CD4-positive, alpha-beta T cell treated with Interleukin-12 subunit alpha and Interleukin-12 subunit beta, for 1 hour (primary cell): ENCODE measurements at places on chromosomes 2 and 18.

DNA sequence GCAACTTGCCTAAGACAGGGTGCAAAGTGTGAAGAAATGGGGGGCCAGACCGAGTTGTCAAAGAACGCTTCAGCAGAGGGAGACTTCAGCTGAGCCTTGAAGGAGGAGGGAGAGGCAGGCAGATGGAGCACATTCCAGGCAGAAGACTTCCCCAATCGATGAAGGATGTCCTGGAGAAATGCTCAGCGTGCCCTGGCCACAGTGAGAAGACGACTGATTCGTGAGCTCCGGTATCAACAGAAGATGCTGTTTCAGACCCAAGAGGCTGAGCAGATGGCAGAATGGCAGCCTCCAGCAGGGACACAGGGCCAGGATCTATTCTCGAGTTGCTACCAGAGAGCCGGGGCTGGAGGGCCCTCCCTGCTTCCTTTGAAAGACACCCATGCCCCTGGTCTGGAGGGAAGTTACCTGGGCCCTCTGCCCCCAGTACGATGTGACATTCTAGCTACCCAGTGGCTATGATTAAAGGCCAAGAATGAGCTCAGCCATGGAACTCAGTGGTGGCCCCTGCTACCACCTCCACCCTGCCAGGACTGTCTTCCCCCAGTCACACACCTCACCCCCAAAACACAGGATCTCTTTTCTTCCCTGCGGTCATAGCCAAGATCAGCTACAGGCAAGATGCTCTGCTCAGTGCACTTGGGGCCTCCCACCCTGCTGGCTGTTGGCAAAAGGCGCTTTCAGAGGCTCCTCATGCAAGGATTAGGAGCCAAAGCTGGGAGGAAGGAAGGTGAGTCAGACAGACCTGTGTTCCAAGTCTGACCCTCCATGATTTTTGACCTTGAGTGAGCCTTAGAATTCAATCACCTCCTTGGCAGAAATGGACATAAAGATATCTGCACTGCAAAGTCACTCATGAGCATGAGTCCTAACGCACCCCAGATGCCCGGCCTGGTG is 84.3 kb downstream of the TFCP2L1 start:
- DNase-seq: no peak

DNA sequence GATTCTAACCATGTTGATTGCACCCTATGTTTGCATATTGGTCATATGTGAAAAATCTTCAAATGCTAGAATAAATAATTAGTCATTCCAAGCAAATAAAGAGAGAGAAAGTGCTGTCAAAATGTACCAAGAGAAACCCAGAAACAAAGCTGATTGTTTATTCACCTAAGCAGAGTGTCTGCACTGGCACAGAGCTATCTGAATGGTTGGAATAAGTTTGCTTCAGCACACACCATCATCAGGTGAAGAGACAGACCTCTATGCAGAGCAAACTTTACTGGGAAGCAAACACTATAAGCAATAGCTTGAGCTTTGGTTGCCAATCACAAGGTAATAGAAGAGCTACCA is 25.4 kb downstream of the DSG4 start:
- no peak for DNase-seq

GRCh38 chr2:58098254-58099095 is 51.9 kb downstream of the VRK2 start:
- no peak for DNase-seq

GRCh38 chr2:228016402-228016801 is 145.0 kb downstream of the DAW1 start:
- no peak for DNase-seq

DNA sequence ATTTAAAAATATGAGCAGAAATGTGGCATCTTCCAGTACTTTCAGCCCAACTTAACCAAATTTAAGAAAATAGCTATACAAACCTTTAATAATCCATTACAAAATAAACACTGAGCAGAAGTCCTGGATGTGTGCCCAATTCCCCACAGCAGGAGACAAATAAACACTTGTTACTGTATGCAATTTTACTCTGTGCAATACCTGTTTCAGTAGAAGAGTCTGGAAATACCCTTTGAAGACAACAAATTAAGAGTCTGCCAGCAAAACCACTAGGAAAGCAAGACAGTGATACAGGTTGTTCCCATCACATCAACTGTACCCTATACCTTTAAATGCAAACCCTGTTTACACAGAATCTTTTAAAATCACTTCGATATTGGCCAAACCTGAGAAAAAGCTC is 41.4 kb upstream of the RNU4ATAC start:
- DNase-seq: no peak

DNA sequence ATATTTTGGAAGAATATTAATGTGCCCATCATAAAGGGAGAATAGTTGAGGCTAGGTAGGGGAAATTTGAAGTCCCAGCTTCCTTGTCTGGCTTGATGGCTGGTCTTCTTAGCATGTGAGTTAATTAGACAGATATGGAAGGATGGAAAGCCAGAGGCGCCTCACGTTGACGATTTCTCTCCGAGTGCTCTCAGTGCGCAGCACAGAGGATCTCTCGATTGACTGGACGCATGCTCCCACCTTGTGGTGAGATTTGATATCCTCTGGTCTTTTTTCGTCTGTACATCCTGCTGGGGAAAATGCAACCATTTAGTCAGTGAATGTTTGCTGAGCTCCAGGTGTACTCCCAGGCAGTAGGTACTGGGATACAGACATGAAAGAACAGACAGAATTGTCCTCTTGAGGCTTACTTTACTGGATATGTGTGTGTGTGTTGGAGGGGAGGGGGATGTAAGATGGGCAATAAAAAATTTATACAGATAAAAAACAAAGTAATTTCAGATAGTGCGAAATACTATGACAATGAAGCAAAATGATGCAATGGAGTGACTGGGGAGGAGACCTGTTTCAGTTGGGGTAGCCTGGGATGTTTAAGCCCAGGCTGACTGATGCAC is 66.9 kb upstream of the ZNG1B start:
- DNase-seq: peak; percentile 75

DNA sequence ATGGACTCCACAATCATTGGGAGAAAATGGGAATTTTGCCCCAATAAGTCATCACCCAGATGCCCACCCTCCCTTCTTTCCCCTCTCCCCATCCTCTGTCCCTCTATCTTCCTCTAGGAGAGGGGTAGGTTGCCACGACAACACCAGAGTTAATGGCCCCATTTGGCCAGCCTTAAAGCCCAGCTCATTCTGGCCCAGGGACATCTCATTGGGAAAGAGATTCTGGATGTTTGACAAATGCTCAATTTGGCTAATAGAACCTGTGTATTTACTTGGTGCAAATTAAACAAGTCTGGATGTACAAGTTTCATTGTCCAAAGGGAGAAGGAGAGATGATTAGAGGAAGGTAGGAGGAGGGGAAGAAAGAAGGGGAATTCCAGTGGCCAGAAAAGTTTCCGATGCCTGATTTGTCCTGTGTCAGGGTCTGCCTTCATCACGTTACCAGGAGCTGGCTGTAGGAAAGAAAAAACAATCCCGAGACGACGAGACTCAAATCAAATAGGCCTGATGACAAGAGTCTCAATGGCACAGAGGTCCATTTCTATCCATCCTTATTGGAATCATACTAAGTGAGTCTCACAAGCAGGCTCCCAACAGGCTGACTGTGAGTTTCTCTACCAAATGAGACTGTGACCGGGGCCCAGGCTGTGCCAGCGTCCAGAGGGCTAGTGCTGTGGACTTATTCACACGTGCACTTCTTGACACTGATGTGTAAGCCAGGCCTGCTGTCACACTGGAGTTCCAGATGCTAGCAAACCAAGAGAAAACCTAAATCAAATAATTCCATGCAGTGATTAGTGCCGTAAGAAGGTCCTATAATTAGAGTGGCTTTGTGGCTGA is 265.2 kb upstream of the APCDD1 start:
- no peak for DNase-seq

- DNase-seq: no peak
Measured at GRCh38 chr2:126720638-126721037, 64.7 kb downstream of the GYPC start.

GRCh38 chr2:195406886-195407603 is 250.0 kb upstream of the SLC39A10 start:
- no peak for DNase-seq

GRCh38 chr18:55228191-55228590 is 268.9 kb upstream of the CCDC68 start:
- no peak for DNase-seq

- no peak for DNase-seq
Measured at GRCh38 chr18:8688816-8689215, 16.5 kb upstream of the MTCL1 start.

DNA sequence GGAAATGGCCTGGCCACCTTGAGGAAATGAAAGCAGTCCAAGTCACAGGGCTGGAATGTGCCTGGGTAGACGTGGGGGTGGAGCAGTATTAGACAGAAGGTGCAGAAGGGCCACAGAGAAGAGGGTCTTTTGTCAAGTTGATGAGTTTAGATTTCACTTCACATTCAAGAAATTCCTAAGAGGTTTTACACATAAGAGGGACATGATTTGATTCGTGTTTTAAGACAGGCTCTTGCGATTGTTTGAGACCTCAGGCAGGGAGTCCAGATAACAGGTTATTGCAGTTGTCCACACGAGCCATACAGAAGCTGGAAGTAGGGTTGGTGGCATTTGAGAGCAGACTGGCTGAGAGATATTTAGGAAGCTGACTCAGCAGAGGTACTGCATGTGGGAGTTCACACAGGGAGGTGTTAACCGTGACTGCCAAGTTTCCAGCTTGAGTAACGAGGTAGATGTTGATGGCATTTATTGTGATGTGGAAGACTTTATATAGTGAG is 64.6 kb downstream of the NEB start:
- peak; percentile 29 for DNase-seq

- no peak for DNase-seq
Measured at GRCh38 chr2:118841828-118842461, 5.5 kb downstream of the EN1 start.

- no peak for DNase-seq
Measured at GRCh38 chr2:111148925-111149324, 28.2 kb downstream of the BCL2L11 start.

DNA sequence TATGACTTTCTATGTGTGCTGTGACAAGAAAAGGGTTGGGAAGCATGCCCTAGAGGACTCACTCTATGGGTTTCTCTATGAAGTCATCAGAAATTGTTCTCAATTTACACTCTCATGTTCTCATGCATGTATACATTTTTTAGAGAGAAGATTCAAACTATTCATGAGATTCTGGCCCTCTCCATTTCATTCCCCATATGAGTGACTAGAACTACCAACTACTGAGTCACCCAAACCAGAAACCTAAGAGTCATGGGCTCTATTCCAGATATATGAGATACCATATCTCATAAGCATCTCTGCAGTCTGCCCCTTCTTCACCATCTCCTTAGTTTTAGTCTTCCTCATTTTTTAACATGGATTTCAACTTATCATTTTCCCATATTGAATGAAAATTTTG is 87.7 kb downstream of the EXOC6B start:
- DNase-seq: no peak

DNA sequence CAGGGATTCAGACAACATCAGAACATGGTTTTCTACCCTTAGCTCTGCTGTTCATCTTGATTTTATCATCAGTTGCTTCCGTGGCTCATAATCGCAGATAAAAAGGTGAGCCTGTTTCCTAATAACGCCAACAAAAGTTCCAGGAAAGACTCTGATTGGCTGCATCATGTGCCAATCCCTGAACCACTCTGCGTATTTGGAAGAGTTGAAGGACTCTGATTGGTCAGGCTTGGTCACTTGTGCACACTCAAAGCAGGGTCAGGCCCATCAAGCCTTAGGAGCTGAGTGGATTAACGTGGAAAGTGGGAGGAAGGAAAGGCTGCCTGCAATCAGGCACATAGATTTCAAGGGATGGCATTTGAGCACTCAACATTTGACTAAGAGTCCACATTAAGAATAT is 11.4 kb downstream of the TXNDC2 start:
- DNase-seq: no peak

GRCh38 chr2:96802721-96803120 is 13.3 kb upstream of the CNNM3 start:
- no peak for DNase-seq

GRCh38 chr2:163717993-163718680 is 17.7 kb downstream of the FIGN start:
- DNase-seq: no peak

DNA sequence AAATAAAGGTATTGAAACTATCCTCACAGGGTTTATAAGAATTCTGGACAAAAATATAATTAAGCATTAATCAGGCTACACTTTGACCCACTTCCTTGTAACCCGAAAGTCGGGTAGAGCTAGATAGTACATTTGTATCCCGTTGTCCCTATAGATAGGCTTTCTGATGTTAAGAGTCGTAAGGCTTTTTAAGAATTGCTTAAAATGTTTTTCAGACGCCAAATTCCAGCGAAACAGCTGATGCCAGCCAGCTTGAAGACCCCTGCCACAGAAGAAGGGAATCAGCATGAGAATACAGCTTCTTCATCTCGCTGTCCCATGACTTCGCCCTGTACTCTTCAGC is 962 bp upstream of the GPR155 start:
- DNase-seq: no peak

GRCh38 chr2:24164416-24164973 is 10.4 kb upstream of the FAM228A start:
- DNase-seq: peak; percentile 29

- DNase-seq: no peak
Measured at GRCh38 chr18:37956902-37957301, 391.3 kb upstream of the CELF4 start.

DNA sequence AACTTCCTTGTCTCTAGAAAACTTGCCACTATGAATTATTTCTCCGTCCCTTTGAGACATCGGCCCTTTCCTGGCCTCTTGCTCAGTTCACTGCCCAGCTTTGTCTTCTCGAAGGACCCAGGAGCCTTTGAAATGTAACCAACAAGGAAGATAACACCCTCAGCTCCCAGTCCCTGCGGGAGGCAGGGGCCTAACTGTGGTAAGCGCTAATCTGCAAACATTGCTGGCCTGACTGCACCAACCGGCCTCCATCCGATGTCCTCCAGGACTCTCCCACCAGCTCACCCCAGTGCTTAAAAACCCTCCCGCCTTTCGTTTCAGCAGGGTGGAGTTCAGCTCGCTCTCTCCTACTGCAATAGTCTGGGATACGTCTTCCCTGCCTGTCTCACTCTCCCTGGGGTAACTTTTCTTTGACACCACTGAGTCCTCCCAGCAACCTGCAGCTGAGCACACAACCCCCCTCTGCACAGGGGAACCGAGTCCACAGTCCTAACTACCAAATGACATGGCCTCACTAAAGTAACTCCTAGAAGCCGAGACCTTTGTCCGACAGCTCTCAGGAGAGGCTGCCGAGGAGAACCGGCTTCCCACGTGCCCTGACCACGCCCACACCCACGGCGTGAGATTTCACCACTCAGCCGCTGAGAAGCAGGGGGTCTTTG is 76.1 kb downstream of the MBP start:
- DNase-seq: no peak

DNA sequence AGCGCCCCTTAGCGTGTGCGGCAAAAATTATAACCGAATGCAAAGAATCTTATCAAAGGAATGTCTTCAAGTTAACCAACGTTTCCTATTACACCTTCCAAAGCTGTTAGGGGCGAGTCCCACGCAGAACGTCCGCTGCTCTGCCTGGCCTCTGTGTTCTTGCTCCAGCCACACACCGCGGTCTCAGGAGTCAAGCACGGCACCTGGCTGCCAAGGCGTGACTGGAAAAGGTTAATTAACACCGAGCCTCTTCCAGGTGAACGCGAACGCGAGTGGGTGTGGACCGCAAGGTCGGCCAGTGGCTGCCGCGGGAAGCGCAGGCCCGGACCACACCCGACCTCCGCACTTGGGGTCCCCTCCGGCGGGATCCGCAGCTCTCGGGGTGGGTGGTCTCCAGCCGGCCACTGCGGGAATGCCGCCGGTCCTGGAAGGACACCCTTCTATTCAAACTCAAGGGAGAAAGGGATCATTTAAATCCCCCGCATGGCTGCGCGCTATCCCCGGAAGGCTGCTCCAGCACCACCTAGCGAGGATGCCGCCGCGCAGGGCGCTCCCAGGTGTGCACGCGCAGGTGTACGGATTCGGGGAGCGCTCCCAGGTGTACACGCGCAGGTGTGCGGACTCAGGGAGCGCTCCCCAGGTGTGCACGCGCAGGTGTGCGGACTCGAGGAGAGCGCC is 830 bp downstream of the CYB5A start:
- DNase-seq: peak; percentile 10
